Subcutaneous preadipocyte (primary cell): ENCODE measurements at places on chromosomes 2 and 18. TPM values are rescaled to one million over a fixed set of nuclear protein-coding genes. Genes with fewer than 3 reads are reported as not detected.

The SKOR2 gene
- total RNA-seq = not detected in 2 replicates

The LYPD1 gene
- total RNA-seq = 0.59 TPM in 1 of 2 replicates, not detected in the other

The PAX8 gene
- 2.9 and 6.6 TPM in 2 replicates for total RNA-seq

The XIRP2 gene
- under 0.01 and 1.8 TPM in 2 replicates for total RNA-seq

The HMSD gene
- 0.39 TPM in 1 of 2 replicates, not detected in the other for total RNA-seq
